D721Med (cell line): ENCODE measurements at places on chromosomes 3 and 15.

- no peak for DNase-seq
Observed at GRCh38 chr3:1830851-1831250, 267.8 kb upstream of the CNTN4 start.

- DNase-seq = peak; percentile 46
Observed at GRCh38 chr15:23035964-23036566, 3.3 kb downstream of the TUBGCP5 start.

DNA sequence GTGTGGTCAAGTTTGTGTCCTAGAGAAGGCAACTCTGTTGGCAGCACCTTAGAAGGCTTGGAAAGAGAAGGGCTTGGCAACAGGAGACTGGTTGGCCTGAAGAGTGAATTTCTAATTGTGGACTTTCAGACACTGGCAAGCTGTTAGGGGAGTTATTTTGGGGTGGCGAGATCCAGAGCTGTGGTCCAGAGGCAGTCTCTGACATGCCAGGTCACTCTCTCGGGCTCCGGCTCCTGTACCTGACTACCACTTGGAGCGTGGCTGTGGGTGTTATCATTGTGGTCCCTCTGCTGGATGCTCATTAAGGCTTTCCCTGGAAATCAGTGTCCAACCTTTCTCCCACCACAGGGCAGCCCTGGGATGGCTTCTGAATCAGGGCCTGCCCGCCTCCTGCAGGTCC lies 209.0 kb downstream of the SLCO3A1 start:
- no peak for DNase-seq

GRCh38 chr15:96893159-96893906 lies 562.8 kb downstream of the NR2F2 start:
- DNase-seq = no peak

GRCh38 chr3:89058371-89058770 lies 49.0 kb upstream of the EPHA3 start:
- DNase-seq = no peak

- DNase-seq = no peak
Observed at GRCh38 chr3:152885076-152885475, 50.1 kb downstream of the P2RY1 start.
